ENCODE measurements at places on chromosomes 7 and 10.

GRCh38 chr10:6109444-6109775 lies 20.6 kb downstream of the RBM17 start:
- no peak for DNase-seq

- no peak for DNase-seq
Measured at GRCh38 chr10:118970770-118971169, 58.7 kb upstream of the NANOS1 start.

DNA sequence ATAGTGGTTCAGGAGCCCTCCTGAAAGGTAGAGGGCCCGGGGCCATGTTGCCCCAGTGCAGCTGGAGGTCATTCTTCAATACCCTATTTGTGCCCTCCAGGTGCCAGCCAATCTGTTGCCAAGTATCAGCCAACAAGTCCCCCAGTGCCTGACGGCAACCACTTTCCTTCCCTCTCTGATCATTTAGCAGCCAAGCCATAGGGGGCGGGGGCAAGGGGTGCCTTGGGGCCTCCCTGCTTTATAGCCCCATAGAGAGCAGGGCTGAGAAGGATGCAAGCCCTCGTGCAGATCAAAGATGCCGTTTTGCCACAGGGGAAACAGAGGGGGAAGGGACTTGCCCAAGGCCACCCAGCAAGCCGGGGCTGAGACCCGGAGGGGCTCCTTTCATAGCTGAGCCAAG lies 149.0 kb upstream of the CHST15 start:
- DNase-seq = no peak

GRCh38 chr7:142800699-142801260 lies 30.0 kb downstream of the PRSS2 start:
- DNase-seq = no peak

DNA sequence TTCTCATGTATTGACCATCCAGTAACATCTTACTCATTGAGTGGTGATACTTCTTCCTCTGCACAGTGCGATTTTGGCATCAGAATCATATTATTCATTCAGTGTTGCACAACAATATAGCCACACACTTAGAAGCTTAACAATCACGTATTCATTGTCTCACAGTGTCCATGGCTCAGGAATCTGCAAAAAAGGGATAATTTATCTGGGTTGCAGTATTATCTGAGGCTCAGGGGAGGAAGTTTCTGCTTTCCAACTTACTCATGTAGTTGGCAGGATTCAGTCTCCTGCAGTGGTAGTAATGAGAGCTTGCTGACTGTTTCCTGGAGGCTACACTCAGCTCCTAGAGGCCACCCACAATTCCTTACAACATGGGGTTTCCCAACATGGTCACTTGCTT lies 803.6 kb downstream of the SORCS1 start:
- peak; percentile 54 for DNase-seq

DNA sequence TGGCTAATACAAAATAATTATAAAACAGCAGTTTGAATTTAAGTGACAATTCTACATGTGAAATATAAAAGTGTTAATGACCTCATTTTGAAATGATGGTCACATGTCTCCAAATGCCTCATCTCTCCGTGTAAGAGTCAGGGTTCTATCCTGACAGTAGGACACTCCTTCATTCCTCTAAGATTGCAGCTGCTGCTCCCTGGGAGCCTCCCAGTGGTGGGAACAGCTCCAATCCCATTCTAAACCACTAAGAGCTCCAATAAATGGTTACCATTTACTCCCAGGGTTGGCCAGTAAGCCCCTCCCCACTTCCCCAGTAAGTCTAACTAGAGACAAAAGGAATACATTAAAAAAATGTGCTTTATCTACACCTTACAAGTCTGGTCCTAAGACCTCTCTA lies 344.6 kb upstream of the AOAH start:
- no peak for DNase-seq

DNA sequence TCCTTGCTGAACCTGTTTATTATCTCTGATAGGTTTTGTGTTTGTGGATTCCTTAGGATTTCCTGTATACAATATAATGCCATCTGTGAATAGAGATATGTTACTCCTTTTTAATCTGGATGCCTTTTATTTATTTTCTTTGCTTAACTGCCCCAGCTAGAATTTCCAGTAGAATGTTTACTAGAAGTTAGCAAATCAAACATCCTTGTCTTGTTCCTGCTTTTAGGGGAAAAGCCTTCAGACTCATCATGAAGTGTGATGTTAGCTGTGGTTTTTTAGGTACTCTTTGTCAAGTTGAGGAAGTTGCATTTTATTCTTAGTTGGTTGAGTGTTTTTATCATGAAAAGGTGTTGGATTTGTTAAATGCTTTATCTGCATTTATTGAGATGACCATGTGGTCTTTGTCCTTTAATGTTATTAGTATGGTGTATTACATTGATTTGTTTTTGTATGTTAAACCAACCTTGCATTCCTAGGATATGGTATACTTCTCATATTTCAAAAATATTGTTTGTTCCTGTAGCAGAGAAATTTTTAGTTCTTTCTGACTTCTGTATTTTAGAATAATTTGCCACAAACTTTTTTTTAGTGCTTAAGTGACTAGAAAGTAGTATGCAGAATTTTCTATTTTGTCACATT lies 24.3 kb downstream of the PPP2R2D start:
- no peak for DNase-seq

DNA sequence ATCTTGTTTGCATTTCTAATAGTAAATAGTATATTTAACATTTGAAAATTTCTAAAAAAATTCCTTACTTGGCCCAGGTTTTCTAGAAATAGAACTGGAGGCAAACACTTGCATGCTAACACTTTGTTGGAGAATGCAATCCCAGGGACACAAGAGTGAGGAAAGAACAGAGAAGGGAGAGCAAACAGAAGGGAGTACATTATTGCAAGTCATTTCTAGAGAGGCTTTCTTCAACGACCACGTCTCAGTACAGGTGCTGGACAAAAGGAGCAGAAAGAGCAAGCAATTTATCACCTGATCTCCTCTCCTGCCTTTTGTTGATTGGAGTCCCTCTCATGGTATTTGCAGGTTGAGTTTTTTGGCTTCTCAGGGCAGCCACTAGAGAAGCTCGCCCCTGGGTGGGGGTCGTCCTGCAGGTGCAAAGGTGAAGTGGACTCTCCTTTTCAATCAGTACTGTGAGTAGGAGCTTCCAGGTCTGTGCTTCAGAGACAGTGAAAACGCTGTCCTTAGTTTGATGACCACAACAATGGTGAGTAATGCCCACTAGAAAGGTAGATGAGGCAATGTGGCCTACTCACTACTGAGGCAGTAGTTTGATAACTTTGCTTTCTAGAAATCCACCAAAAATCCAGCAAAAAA lies 5.2 kb downstream of the CPED1 start:
- no peak for DNase-seq

DNA sequence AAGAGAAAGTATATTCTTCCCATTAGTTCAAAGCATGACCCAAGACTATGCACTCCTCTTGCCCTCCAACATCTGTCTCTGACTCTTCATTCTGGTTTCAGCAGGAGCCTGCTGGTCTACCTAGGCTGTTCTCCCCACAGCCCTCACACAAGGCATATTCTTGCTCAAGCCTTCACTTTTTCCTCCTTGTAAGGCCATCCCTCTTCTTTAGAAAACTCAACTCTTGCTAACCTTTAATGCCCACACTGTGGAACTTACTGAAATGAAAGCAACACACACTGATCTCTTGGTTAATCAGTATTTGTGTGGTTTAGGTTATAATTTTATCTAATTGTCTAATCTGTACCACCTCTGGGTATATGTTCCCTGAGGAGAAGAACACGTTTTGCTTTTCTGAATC lies 75.8 kb downstream of the PRKCQ start:
- DNase-seq = no peak

DNA sequence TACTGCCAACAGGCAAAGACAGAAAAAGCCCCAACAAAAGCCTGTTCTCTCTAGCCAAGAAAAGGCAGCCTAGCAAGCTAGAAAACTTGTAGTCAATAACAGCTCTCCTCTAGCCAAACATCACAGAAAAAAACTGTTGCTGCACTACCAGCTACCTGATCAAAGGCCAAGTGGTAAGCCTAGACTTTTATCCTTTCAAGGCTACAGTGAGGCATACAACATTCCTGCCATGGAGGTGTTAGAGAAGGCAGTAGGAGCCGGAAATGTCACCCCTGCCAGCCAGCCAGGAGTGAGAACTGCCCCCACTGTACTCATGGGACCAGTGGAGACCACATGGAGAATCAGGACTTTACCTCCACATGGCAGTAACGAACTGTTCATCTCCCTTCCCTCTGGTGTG lies 31.2 kb downstream of the CCDC126 start:
- DNase-seq = no peak

GRCh38 chr7:3895341-3896116 lies 594.5 kb downstream of the SDK1 start:
- no peak for DNase-seq

- DNase-seq = no peak
Measured at GRCh38 chr7:105399043-105399725, 10.5 kb upstream of the SRPK2 start.

DNA sequence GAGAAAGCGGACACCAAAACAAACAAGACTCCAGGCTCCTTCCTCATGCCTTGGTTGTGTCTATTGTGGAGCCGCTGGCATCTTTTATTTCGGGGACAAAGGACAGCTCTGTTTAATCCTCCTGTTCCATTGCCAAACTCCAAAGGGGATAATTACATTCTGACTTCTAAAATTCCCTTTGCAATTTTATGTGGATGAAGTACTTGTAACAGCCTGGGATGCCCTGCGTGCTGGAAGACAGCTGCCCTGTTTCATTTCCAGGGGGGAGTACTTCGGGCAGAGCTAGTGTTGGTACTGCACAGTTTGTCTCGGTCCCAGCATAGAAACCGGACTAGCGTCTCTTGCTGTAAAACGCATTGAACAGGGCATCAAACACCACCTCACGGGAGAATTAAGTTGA lies 90.9 kb downstream of the BAMBI start:
- no peak for DNase-seq

DNA sequence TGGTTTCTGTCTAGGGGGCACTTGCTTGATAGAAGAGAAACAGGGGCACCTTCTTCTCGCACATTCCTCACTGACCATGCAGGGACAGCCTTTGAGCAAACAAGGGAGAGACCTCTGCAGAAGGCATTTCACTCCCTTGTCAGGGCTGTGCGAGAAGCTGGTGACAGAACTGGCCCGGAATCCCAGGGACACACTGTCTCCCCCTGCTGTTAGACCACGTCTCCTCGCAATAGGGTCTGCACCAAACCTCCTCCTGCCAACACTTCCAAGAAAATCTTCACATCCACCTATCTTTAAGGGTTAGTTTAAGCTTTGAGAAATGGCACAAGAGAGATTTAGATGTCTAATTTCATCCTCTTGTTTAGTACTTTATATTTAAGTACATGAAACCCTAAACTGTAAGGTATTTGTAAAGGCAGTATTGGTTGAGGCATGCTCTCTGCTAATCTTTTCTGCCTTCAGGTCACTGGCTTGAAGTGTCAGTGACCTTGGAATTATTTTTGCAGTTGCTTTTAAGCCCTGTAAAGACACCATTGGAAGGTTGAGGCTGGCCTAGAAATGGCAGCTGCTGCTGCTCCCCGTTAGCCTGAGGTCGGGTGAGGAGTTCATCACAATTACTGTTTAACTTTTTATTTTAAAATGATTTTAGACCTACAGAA lies 37.0 kb downstream of the RBM20 start:
- peak; percentile 22 for DNase-seq

DNA sequence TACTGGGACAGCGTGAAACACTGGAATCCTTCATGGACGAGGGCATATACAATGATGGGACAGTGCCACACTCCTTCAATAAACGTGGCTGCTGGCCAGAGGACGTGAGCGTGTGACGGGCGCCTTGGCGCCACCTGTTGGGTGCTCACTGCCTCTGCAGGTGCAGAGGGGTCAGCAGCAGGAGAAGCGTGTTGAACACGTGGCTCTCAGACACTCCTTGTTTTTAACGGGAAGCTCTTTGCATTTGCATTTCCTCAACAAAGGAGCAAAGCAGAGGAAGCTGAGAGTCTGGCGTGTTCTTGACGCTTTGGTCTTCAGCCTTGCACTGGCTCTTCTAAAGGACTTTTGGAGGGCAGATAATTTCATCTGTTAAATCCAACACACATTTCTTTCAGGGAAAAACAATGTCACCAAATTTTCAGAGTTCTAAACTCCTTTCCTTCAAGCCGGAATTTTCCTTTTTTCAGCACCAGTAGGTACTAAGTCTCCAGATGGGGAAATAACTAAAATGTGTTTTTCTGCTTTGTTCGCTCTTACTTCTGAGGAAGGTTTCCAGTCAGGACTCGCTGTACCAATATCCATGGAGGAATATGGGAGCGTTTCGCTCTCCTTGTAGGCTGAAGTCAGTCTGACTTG lies 2.9 kb upstream of the GET4 start:
- DNase-seq = peak; percentile 84

DNA sequence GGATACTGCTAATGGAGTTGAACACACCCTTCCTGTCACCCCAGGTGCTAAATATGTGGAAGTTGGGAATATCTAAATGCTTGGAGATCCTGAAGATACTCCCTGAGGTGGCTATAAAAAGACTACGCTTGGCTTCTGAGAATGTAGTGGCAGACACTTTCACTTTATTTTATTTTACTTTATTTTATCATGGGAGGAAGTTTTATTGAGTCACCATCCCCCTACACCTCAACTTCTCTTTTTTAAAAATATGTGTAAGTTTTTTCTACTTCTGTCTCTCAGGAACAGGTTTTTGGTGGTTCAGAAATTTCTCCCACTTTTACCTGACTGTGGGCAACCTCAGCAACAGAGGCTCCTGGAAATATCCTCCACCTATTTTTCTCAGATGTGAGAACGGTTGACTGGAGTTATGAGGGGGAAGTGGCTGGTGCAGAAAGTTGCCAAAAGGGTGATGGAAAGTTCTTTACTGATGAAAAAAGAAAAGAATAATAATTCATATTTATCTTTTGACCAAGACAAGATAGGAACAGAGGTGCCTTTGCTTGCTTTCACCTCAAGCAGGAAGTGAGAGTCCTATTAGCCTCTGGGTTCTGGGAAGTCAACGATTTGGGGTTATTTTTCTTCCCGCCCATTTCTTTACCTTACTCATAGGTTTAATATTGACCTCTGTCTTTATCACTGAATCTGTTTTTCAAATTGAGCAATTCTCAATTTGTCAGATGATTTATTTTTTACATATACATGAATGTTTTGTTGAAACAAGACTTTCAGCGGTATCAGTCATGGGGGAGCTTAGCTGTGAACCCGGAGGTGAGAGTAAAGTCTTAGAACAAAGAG lies 103.6 kb downstream of the AHR start:
- DNase-seq = no peak

DNA sequence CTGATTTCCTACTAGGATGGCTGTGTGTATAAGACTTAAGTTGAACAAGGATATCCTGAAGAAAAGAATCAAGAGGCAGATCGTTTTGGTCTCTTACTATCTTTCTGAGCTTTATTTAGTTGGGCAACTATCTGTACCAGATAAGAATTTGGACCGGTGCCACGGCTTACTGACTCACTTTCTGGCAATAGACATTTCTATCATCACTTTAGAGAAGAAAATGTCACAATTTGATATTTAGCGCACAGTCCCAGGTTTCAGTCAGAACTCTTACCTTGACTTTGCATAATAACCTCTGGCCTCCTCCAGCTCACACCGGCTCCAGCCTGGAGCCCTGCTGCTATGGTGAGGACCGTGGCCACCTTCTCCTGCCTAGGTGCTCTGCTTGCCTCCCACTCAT lies 218.2 kb upstream of the MDFIC start:
- no peak for DNase-seq

Measured in RWPE1 (cell line).